ENCODE measurements at places on chromosomes 13 and 19. TPM values are rescaled to one million over a fixed set of nuclear protein-coding genes. Genes with fewer than 3 reads are reported as not detected.

Gene PROZ
- total RNA-seq: 4.3 TPM

Gene ZNF566
- total RNA-seq: 5.6 TPM

Gene GRK1
- 0.64 TPM for total RNA-seq

Gene MLLT1
- total RNA-seq: 51.8 TPM

Gene FAM83E
- 8.6 TPM for total RNA-seq

Gene MZF1
- total RNA-seq: 26.6 TPM

Gene SYCN
- total RNA-seq: not detected

Gene CEACAM16
- not detected for total RNA-seq

Gene GJA3
- total RNA-seq: 0.91 TPM

Gene COL4A1
- total RNA-seq: not detected

Gene WDR88
- 0.58 TPM for total RNA-seq

Gene HCN2
- 0.98 TPM for total RNA-seq

Gene GRIN2D
- total RNA-seq: 1.2 TPM

Gene ZNF570
- 4.9 TPM for total RNA-seq

- no peak for ATAC-seq
Observed at GRCh38 chr19:45471931-45472562, 4.3 kb downstream of the FOSB start.

GRCh38 chr13:40408602-40409001 is 257.8 kb downstream of the FOXO1 start:
- no peak for ATAC-seq

DNA sequence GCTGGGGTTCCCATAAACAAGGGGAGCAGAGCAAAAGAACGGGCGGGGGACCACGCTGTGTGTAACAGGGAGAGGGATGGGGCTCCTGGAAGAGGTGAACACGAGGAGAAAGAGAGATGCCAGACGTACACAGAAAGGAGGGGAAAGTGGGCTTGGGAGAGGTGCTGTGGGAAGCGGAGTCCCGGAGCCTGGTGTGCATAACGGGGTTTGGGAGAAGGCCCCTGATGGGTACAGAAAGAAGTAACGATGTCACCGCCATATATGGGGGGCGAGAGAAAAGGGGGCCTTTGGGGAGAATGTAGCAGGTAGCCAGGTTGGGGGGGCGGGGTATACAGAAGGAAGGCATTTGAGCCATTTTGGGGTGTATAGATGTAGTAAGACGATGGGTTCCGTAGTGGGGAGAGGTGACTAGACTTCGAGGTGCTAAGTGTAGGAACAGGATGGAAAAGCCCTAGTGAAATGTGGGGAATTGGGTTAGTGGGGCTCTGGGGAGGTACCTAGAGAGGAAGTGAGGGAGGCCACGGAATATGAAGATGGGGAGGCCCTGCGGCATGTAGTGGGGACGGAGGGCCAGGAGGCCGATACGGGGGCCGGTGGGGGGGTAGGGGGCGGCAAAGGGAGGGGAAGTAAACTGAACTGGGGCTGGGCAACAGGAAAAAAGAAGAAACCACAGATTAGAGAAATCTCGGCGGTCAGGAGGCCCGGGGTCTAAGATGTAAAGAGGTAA is 787 bp downstream of the ZNF580 start:
- no peak for ATAC-seq

DNA sequence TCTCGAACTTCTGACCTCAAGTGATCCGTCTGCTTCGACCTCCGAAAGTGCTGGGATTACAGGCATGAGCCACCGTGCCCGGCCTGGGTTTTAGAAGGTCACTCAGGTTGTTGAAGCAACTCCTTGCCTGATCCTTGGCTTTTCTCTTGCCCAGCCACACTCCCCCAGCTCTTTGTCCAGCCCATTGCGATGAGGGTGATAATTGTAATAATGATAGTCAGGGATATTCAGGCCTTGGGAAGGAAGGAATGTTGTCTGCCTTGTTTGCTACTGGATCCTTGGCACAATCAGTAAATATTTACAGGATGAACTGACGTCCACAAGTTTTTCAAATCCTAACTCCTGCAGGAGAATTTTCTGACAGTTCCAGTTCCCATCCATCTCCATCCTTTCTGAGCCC is 1.8 kb downstream of the THOP1 start:
- no peak for ATAC-seq

- ATAC-seq: peak; percentile 60
Observed at GRCh38 chr13:25217023-25217885, 45.2 kb upstream of the AMER2 start.

DNA sequence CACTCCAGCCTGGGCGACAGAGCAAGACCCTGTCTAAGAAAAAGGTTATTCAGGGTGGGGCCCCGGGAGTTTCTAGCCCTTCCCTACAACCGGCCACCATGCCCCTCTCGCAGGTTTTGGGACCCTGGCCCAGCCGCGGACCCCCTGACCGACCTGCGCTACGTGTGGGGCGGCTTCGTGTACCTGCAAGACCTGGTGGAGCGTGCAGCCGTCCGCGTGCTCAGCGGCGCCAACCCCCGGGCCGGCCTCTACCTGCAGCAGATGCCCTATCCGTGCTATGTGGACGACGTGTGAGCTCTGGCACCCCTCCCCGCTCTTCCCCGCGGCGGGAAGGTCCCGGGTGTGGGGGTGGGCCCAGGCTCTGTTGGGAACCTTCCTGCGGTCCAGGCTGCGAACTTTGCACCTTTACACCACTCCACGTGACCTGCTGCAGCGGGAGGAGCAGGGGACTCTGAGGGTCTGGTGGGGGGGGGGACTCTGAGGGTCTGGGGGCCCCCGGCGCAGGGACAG is 6.3 kb downstream of the ABCA7 start:
- no peak for ATAC-seq

DNA sequence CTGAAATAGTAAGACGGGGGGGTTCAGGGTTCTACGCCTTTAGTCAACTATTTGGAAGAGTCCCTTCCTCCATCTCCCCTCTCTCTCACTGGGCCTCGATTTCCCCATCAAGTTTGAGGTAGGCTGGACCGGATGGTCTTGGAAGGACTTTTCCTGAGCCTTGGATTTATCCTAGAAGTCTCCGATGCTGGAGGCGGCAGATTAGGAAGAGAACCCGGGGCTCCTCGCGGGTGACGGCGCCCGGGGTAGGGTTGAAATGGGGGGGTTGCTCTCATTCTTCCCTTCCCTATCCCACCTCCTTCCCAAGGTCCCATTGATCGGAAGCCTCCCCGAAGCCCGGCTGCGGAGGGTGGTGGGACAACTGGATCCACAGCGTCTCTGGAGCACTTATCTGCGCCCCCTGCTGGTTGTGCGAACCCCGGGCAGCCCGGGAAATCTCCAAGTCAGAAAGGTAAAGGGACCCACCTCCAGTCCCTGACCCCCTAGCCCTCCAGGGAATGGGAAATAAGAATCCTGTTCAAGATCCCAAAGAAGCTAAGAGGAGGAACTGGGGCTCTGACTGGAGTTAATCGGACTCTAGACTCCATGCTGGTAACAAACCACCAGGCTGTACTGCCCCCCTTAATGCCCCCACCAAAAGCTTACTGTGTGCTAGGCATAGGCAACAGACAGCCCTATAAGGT is 781 bp downstream of the QPCTL start:
- ATAC-seq: no peak

DNA sequence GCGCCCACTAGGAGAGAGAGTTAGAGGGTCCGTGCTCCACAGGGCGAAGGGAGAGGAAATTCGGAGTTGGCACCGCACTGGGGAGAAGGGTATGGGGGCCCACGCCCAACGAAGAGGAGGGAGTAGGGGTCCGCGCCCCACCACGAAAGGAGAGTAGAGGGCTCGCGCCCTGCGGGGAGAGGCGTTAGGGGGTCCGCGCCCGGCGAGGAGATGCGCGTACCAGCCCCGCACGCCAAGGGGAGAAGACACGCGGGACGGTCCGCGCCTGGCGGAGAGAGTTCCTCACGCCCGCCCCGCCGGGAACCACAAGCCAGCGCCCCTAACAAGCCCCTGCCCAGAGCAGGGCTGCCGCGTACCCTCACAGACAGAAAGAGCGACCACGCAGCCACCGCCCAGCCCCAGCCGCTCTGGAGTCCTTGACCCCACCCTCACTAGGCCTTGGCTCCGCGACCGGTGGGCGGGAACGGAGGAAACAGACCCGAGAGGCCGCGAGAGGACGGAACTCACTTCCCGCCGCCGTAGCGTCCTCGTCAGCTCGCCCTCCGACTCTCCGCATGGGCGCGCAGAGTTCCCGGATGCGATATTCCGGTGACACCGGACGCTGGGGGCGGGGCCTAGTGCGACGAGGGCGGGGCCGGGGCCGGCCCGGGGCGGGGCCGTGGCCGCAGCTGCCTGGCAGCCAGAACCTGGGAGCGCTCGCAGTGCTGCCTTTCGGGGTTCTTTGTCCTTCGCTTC is 20.0 kb upstream of the ZSCAN18 start:
- no peak for ATAC-seq

- ATAC-seq: peak; percentile 14
Observed at GRCh38 chr19:18558202-18558555, 509 bp downstream of the KXD1 start.

DNA sequence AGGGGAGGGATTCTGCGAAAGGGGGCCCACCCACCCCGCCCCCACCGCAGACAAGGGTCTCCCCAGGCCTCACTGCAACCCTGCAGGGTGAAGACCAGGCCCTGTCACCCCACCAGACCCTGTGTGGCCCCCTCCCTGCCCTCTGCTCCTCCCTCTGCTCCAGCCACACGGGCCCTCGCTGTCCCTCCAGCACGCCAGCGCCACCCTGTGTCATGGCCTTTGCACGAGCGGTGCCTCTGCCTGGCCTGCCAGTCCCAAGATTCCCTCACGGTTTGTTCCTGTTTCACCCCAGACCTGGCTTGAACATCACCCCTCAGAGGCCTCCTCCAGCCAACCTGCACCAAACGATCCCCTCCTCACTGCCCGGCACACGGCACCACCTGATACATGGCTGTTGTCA is 27.3 kb downstream of the PIP5K1C start:
- ATAC-seq: no peak

DNA sequence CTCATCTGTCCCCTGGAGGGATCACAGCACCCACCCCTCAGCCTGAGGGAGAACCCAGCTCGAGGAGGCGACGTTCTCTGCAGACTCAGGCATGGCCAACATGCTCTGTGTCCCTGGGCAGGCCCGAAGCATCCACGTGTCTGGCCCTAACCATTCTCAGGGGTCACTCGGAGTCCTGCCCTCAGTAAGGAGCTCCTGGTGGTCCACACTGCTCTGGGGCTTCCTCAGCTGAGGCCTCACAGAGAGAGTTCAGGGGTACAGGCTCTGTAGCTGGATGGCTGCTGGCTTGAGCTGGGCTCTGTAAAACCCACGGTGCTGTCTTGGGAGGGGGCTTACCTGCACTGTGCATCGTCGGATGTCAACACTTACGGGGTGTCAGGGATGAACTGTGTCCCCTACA is 4.4 kb upstream of the SIGLEC8 start:
- ATAC-seq: no peak

GRCh38 chr19:55554741-55555152 is 9.4 kb upstream of the SBK3 start:
- ATAC-seq: no peak

- ATAC-seq: peak; percentile 59
Observed at GRCh38 chr19:4077800-4078684, 11.3 kb upstream of the ZBTB7A start.

- no peak for ATAC-seq
Observed at GRCh38 chr13:66951426-66951825, 278.7 kb downstream of the PCDH9 start.

GRCh38 chr19:41753159-41753558 is 2.2 kb upstream of the CEACAM6 start:
- ATAC-seq: peak; percentile 74

DNA sequence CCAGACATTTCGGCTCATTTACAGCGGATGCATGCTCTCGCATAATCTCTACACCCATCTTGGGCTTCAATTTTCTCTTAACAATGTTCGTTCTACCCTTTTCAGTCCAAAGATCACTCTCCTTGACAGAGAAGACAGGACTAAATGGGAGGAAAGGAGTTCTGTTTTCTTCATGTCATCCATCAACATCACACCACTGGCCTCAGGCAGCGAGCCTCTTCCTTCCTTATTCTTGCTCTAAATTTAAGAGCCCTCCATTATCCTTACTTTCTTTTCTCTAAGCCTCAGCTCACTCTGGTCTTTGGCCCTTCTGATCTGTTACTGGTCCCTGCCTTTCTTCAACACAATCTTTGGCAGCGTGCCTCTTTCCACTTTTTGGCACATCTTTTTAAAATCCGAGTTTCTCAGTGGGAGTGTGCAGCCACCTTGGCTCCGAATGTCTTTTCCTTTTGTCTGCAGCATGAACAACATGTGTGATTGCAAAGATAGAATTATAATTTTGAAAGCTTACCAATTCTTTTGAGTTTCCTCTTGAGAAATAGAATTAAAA is 98.7 kb downstream of the FAM216B start:
- no peak for ATAC-seq

DNA sequence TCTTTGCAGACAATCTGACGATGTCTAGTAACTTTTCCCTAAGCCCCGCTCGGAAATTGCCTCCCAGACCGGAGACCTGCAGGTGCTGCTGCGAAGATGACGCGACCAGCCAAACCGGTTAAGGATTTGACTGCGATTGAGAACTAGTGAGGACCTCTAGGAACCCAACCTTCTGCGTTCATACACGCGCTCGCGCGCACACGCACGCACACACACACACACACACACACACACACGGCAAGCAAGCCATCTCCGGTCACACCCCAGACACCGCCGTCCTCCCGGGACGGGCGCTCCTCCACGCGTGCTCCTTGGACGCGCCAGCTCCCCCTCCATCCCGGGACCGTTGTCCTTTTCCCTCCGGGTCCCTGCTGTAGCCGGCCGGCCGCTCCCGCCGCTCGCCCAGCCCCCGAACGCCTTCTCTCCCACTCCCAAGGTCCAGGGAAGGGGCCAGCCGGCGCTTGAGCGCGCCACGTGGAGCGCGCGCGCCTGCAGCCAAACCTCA is 1.2 kb downstream of the TBC1D4 start:
- ATAC-seq: no peak

- ATAC-seq: no peak
Observed at GRCh38 chr13:91017669-91018053, 329.8 kb upstream of the MIR17HG start.

- ATAC-seq: no peak
Observed at GRCh38 chr19:10088949-10089554, 2.9 kb downstream of the SHFL start.

- ATAC-seq: no peak
Observed at GRCh38 chr13:19955873-19956559, 2.5 kb upstream of the ZMYM2 start.

- no peak for ATAC-seq
Observed at GRCh38 chr19:54172471-54173358, at the start of gene TMC4. Gene TMC4, minus strand, starts transcription at chr19:54173160. Its CDS starts 43 bp downstream, at chr19:54173117.

GRCh38 chr13:94195715-94196114 is 283.8 kb downstream of the DCT start:
- no peak for ATAC-seq

GRCh38 chr13:104625201-104625600 is 1559.0 kb upstream of the SLC10A2 start:
- no peak for ATAC-seq

GRCh38 chr19:5103061-5103701 is 134.3 kb downstream of the KDM4B start:
- ATAC-seq: no peak

GRCh38 chr13:43883631-43884030 is 3.9 kb downstream of the LACC1 start:
- no peak for ATAC-seq

GRCh38 chr19:51187395-51188226 is 37.3 kb upstream of the CD33 start:
- no peak for ATAC-seq

GRCh38 chr13:47896546-47896945 is 104.5 kb downstream of the SUCLA2 start:
- ATAC-seq: no peak

- no peak for ATAC-seq
Observed at GRCh38 chr19:33686687-33687480, 65.1 kb downstream of the CHST8 start.

All from activated T-helper 17 cell treated with anti-CD3 and anti-CD28 coated beads, Interleukin-2, amount 50 U/mL, for 72 hours (primary cell).